ENCODE measurements at places on chromosomes 2 and 18.

DNA sequence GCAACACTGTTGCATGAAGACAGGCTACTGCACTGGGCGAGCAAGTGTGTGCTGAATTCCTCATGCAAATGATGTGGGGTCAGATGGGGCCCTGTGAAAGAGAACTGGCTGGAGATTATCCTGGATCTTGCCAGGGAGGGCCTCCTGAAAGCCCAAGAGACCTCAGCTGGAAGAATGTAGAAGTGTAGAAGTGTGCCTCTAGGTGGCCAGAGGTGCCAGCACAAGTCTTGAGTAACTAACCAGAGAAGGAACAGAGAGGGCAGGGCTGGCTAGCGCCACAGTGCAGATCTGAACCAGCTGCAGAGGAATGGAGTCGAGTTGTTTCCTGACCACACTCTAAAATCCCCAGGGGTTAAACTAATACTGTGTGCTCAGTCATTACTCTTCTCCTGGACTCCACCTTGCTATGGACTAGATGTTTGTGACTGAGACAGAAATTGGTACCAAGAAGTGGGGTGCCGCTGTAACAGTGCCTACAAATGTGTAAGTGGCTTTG is 399.3 kb downstream of the LRATD1 start:
- DNase-seq, result no peak

- no peak for DNase-seq
These were observed 1333.1 kb downstream of the LRP1B start for GRCh38 chr2:140797718-140798117.

GRCh38 chr2:186426153-186427016 is 59.7 kb upstream of the ZC3H15 start:
- no peak for DNase-seq

GRCh38 chr2:9097239-9097638 is 93.8 kb upstream of the MBOAT2 start:
- DNase-seq, result no peak

- no peak for DNase-seq
These were observed 77.2 kb downstream of the ADD2 start for GRCh38 chr2:70690846-70691245.

DNA sequence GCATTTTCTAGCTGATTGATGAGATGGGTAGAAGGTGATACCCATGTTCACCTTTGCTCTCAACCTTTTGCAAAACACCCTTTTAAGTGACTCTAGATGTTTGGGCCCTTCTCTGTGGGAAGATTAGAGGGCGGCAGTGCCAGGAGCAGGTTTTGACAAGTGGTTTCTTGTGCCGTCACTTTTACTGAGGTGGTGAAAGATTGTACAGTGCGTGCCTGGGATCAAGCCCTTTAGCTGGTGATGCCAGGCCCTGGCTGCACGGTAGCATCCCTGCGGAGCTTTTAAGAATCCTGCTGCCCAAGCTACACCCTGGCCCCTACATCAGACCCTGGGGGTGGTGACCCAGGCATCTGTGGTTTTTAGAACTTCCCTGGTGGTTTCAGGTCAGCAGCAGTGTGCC is 29.1 kb downstream of the MTCL1 start:
- no peak for DNase-seq

GRCh38 chr2:10834068-10834655 is 21.6 kb upstream of the PDIA6 start:
- no peak for DNase-seq
